ENCODE measurements at places on chromosomes 4 and X.

- DNase-seq = no peak
Observed at GRCh38 chr4:17763931-17764330, 17.5 kb downstream of the FAM184B start.

DNA sequence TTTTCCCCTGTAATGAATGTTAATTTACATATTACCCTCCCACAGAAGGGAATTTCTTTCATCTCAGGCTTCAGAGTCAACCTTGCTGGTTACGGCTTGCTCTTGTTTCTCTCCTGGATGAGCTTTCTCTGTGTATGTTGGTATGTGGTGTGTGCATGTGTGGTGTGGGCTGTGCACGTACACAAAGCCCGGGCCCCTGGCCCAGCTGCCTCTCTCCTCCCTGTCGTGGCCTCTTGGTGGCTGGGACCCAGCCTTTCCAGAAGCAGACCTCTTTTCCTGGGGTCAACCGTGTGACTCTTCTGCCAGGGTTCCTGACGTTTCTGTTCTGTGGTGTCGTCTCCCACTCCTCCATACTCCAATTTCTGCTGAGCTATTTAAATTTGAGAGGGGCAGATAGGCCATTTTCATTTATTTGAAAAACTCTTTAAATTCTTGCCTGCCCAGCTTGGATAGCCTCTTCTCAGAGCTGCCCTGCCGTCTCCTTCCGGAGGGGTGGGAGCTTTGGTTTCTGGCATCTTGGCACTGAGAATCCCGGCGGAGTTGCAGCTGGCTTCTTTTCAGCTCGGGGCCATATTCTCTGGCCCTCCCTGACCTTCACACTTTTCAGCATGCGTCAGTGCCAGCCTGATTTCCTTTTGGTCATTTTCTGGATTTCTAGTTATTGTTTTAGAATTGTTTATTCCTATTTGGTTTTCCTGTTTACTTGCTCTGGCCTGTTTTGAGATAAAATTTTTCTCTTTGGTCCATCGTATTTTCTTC is 25.1 kb downstream of the FHDC1 start:
- no peak for DNase-seq

GRCh38 chr4:149553959-149554520 is 261.6 kb downstream of the IQCM start:
- DNase-seq = no peak

GRCh38 chrX:149939655-149939904 is 1.3 kb upstream of the EOLA2 start:
- DNase-seq = no peak

DNA sequence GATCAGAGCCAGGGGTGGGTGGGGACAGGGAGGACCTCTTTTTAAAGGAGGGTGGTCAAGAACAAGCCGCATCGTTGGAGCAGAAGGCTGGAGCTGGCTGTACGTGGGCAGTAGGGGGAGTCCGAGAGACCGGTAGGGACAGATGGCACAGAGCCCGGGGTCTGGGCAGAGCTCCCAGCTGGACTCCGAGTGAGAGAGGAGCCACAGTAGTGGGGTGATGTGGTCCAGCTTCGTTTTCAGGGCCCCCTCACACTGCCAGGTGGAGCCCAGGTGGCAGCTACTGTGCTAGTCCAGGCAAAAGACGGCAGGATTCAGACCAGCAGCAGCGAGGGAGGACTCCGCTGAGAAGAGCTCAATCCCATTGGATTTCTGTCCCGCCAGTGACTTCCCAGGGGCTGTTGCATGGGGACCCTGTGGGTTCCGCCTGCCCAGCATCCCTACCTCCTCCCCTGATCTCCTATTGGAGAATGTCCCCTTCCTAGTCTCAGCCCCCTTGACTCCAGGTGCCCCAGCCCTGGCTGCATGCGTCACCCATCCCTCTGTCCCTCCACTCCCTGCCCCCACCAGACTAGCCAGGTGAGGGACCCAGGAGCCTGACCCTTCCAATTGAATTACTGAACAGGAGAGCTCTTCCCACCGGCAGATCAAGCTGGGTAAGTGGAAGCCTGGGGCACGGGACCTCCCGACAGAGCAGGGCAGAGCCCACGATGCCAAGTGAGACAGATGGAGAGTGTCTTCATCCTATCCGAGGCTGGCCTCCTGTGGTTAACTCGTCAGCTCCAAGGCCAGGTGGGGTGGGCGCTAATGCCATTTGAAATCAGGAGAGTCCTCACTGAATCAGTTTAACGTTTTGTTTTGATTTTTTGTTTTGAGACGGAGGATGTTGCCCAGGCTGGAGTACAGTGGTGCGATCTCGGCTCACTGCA is 2.9 kb downstream of the ARHGAP4 start:
- no peak for DNase-seq

DNA sequence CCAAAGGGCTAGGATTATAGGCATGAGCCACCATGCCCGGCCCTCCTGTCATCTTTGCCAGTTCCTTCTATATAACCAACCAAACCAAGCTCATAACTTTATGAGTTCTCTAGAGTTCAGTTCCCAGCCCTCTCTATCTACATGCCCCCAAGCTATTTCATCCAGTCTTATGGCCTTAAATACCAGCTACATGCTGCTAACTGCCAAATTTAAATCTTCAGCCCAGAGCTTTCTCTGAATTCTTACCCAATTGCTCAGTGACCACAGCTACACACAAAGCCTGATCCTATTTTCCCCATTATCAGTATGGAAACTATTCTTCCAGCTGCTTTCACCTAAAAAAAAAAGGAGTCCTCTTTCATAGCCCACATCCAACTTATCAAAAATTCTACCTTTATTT is 23.1 kb downstream of the TMEM184C start:
- no peak for DNase-seq

GRCh38 chrX:29880977-29881376 is 334.4 kb upstream of the MAGEB2 start:
- DNase-seq = no peak

Measured in coronary artery (tissue), 2 donors.